ENCODE measurements at places on chromosomes 3 and 15.

DNA sequence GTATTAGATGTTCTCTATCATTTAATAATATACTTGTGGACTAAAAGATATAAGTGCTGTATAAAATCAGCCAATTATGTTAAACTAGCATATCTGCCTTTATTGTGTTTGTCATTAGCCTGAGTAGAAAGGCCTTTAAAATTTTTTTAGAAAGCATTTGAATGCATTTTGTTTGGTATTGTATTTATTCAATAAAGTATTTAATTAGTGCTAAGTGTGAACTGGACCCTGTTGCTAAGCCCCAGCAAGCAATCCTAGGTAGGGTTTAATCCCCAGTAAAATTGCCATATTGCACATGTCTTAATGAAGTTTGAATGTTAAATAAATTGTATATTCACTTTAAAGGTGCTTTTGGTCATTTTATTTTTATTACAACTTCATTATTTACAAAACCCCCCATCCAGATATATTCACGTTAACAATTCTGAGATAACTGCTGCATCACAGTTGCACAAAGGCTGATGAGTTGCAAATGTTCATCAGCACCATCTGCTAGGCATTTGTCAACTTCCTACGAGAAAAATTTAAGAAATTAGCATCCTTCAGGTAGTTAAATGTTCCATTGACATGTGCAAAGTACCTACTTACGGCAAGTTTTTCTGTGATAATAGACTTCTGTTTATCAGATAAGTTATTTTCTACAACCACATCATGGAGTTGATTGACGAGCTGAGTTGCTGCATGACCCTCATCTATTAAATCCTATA lies 6.3 kb downstream of the EIF4A2 start:
- DNase-seq, result no peak

GRCh38 chr3:105367063-105367405 lies 325 bp downstream of the ALCAM start:
- peak; percentile 15 for DNase-seq

DNA sequence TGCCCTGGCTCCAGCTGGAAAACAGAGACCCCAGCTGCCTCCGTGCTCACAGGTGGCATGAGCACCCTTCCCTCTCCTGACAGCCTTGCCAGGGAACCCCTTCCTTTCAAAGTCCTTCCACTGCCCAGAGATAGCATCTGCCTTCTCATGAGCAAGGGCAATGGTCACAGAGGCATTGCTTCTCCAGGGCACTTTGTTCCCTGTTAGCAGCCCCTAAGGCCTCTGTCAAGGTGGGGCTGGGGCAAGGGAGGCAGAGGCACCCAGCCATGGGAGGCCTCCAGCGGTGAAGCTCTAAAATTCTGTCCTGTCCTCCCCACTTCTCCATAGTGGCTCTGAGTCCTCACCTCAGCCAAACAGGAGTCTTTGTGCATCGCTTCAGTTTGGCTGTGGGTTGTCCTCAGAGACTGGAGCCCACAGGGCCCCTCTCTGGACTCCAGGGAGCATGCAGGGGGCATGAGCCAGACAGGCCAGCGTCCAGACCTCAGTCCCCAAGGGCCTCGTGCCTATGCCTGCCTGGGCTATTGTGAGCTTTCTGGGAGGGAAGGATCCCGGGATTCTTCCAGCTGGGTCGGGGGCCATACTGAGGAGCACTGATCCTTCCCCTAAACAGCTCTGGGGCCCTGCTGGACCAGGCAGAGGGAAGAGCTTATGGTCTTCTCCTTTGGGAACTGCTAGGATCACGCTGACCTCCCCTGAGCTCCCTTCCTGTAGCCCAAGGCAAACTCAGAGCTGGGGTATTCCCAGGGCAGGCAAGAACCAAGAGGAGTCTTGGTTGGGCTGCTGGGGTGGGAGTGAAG lies 106.6 kb downstream of the DNAJB8 start:
- DNase-seq, result no peak

GRCh38 chr15:50259276-50259675 lies 6.2 kb downstream of the HDC start:
- DNase-seq, result no peak

GRCh38 chr3:71972031-71972430 lies 187.1 kb upstream of the PROK2 start:
- DNase-seq, result no peak

- no peak for DNase-seq
Observed at GRCh38 chr15:30036036-30036703, 46.6 kb upstream of the GOLGA8J start.

GRCh38 chr3:168364967-168365366 lies 269.2 kb upstream of the GOLIM4 start:
- DNase-seq, result no peak

- DNase-seq, result peak; percentile 87
Observed at GRCh38 chr15:68618394-68618793, 39.6 kb downstream of the CORO2B start.

DNA sequence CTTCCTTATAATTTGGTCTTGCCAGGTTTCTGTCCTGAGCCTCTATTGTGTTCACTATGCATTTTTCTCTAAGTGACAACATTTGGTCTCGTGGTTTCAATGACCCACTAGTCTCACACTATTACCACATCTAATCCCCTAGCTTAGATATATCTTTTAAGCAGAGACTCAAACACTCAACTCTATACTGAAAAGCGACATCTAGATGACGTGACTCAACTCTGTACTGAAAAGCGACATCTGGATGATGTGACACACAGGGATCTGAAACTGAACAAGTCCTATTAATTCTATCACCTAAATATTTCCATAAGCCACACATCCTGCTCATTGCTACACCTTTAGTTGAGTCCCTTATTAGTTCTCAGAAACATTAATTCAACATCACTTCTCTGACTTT lies 141.7 kb upstream of the MBNL1 start:
- no peak for DNase-seq

DNA sequence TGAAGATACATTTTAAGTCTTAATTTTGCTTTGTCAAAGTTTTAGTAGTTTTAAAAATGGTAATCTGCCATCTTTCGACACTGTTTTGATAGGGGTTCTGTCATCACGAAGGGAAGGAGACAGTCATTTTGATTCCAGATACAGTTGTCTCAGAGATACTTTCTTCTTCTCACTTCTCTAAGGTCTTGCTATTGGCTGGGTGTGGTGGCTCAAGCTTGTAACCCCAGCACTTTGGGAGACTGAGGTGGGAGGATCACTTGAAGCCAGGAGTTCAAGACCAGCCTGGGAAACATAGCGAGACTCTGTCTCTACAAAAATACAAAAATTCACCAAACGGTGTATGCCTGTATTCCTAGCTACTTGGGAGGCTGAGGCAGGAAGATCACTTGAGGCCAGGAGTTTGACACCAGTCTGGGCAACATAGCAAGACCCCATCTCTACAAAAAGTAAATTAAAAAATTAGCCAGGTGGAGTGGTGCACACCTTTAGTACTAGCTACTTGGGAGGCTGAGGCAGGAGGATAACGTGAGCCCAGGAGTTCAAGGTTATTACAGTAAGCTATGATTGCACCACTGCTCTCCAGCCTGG lies 3.3 kb downstream of the RAB8B start:
- DNase-seq, result no peak

- no peak for DNase-seq
Observed at GRCh38 chr3:157368171-157368570, 68.5 kb upstream of the PTX3 start.

GRCh38 chr15:98070137-98070536 lies 109.6 kb downstream of the ARRDC4 start:
- no peak for DNase-seq

DNA sequence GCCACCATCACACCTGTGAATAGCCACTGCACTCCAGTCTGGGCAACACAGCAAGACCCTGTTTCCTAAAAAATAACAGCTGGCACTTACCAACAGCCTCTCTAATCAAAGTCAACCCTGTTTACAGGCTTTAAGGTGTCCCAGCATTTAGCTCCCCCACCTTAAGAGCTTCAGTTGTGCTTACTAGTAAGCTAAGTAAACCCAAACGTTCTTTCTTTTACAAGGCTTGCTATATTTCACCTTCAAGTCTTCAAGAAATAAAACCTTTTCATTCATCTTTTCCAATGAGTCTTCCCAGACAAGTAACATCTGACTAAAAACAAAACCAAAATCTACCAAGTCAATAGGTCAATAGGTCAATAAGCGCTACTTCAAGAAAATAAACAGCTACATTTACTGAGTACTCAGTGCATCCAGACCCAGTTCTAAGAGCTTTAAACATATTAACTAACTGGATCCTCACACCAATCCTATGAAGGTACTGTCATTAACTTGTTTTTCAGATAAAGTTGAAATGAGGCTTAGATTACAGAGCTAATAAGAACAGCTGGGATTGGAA lies 62.4 kb downstream of the PBRM1 start:
- DNase-seq, result no peak

- DNase-seq, result no peak
Observed at GRCh38 chr3:87901141-87901540, 157.7 kb downstream of the CGGBP1 start.

DNA sequence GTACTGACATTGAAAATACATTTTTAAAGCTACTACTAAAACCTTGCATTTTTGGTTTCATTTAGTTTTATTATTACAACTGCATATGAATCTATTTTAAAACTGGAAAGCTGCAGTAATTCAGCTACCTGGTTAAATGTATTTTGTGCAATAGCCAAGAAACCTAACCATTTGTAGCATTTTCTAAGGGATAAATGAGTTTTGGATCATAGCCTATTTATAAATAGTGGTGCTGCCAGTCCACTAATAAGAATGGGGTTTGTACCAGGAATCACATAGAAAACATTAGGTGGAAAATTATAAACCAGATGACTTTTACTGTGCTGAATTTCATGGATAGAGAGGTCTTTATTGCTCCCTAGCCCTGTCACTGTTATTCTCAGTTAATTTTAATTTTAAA lies 454.7 kb downstream of the DIPK2A start:
- no peak for DNase-seq

All from NCI-H2171 (cell line).